ENCODE measurements at places on chromosomes 7 and 10.
A peak's percentile ranks its signal among the peaks of the same experiment; 100 is the strongest.

GRCh38 chr10:50851884-50852671, 33.3 kb downstream of the A1CF start:
- no peak for DNase-seq

- no peak for DNase-seq
These were observed 246.3 kb upstream of the PITRM1 start for GRCh38 chr10:3418926-3419325.

- no peak for DNase-seq
These were observed 236.2 kb upstream of the KLF14 start for GRCh38 chr7:130970196-130970595.

- DNase-seq, result no peak
These were observed 79.4 kb upstream of the EN2 start for GRCh38 chr7:155378580-155378934.

DNA sequence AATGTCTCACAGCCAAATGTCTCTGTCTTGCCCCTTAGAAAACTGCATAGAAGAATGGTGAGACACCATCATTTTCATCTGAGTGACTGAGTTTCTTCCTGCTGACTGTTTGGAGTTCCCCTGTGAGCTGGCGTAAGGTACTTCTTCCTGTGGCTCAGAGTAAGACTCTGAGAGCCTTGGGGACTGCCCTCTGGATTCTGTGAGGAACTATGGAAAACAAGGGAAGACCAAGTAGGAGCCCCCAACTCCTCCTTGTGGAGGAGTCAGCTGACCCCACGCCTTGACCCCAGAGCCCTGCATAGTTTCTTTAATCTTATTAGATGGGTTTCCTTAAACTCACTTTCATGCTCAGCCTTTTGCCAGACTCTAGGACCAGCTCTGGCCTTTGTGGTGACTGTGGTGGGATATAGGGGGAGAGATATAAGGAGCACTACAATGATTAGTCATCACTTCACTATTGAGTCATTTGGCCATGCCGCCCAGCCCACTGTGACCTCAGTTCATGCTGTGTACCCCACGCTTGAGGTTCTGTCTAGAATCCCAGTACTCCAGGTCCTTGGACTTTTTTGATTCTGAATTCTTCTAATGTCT, 51.8 kb upstream of the FAM133B start:
- DNase-seq, result no peak

DNA sequence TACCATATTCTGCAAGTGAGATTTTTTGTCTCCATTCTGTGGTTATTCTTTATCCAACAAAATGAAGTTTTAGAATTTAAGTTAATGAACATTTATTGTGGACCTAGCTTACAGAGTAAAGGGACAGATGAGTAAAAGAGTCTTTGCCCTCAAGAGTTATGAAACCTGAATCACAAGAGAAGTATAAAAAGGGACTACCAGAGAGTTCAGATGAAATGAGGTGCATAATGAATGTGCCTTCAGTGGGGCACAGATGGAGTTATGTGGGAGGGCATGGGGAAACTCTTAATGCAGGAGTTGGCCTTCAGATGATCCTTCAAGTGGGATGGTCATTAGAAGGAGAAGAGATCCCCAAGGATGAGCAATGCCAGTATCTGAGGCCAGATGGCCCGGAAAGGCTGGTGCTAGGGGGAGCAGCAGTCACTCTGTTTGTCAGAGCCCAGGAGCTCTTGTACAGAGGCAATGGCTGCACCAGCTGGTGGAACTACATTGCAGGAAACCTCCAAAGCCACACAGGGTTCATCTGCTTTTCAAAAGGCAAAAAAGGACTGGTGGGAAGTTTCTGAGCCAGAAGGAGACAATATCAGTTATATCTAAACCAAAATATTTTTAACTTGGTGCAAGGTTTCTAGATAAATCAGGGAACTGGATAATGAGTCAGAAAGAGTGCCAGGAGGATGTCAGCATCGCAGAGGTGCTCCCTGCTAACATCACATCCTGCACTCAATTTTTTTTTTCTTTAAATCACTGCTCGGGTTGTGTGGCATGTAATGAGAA, 162.0 kb downstream of the KLF6 start:
- no peak for DNase-seq

DNA sequence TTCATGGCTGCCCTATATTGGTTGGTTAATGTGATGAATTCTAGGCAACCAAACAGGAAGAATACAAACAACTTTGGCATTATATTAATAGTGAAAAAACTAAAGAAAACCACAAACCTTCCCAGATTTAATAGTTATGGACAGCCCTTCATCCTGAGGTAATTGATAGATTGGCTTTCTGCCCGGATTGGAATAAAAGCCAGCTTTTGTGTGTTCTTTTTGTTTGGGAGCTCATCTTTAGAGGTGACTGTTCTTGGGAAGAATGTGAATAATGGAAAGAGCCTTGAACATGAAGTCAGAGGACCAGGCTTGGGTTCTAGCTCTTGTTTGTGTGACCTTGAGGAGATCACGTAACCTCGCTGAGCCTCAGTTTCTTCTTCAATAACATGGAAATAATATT, 92.3 kb downstream of the VTI1A start:
- DNase-seq, result no peak

DNA sequence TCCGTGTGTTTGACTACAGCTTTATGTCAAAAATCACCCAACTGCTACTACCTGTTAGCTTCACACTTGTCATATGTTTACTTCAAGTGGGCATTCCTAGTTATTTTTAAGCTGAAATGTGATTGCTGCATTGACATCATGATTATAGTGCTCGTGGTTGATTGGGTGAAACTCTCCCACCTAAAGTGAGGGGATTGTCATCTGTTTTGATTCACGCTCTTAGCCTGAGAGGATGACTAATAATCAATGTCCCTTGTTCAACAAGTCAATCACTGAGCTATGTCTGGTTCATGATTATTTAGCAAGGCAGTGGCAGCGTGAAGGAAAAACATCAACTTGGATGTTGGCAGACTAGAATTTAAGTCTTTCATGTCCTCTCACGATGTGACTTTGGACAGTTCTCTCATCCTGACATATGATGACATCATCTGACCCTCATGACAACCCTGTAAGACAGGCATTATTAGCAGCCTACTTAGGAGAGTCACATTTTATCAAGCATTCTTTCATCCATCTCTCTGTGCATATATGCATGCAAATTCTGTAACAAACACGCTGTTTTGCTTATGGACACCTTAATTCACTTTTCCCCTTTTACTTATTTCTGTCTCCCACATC, 352.6 kb upstream of the ZMIZ1 start:
- DNase-seq, result no peak

DNA sequence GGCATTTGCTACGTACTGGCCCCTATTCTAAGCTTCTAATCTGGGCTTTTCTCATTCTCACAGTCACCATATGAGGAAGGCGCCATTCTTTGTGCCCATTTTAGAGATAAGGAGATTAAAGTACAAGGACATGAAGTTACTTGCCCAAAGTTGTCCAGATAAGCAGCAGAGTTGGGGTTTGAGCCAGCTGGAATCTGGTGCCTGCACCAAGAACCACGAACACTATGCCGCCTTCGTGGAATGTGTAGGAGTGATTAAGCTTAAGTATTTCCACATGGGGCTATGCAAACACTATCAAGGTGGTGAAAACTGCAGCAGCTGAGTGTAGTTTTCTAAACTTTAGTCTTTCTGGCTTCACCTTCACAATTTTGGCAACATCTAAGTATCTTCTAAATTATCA, 342.7 kb upstream of the ETV1 start:
- no peak for DNase-seq

DNA sequence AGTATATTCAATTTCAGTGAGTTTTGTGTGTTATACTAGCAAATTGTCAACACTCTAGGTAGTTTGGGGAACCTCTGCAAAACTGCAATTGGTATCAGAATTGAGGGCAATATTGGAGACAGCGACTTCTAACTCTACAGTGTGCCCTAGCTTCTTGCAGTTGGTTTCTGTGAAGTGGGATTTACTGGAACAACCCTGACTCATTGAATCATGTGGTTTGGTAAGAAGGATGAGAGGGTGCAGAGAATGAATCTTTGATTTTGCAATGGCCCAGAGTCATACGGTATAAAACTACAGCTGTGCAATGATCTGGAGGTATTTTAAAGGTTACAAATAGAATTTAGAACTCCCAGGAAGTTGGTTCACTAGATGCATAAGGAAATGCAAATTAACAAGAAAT, 129.1 kb upstream of the PPP1R3A start:
- DNase-seq, result no peak

DNA sequence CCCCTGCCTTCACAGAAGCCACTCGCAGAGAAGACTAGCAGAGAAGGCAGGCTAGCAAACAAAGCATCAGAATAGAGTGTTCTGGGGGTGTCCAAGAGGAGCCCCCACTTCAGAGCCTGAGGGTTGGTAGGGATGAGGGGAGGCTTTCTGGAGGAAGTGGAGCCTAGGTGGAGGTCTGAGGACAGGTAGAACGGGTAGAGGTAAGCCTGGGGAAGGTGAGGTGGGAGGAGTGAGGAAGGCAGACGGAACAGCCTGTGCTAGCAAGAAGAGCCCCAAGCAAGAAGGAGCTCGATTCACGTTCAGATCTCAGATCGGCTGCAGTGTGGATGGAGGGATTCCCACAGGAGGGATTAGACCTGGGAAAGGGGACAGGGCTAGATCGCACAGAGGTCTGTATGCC, 66.0 kb upstream of the DUSP5 start:
- no peak for DNase-seq

GRCh38 chr10:22550732-22551131, 163.6 kb downstream of the PIP4K2A start:
- DNase-seq, result peak; percentile 47
